ENCODE measurements at places on chromosomes 3 and 15.

- no peak for DNase-seq
These were observed 50.8 kb upstream of the CTNNB1 start for GRCh38 chr3:41148478-41148877.

DNA sequence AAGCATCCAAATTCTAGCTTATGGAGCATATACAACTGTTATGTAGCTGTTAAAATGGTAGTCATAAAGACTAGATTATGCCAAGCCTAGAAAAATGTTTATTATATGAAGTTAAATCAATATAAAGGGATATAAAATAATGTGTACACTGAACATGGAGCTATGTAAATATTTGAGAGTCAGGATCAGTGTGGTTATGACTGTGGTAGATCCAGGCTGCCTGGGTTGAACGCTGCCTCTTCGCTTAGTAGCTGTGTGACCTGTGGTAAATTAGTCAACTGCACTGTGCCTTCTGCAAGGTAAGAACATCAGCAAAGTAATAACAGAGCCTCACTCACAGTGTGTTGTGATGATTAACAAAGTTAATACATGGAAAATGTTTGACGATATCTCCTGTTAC, 212.2 kb downstream of the RBMS3 start:
- DNase-seq: no peak

DNA sequence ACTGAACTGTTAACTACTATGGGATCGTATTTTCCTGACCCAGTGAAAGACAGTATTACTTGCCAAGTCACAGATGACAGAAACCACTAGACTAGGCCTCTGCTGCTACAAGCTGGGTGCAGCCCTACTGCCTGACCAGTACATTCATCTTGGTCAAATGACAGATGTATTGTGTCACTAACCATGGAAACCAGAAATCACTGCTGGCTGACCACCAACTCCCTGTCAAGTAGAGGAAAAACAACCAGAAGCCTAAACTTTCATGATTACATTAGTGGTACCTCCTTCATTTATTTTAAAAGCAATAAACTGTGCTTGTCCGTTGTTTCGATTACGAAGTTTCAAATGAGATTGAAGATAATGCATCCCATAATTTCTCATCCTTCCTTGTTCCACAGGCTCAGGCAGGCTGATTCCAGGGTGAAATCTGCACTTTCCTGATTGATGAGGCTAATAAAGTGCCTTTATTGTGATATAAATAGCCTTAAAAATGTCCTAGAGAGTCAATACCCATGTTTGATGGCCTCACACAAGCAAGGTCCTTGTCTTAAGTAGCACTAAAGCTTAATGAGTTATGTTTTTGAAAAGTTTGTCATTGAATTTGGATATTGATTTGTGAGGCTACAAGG, 309.7 kb downstream of the LSAMP start:
- no peak for DNase-seq

- DNase-seq: peak; percentile 36
These were observed 88.6 kb upstream of the ZNF280D start for GRCh38 chr15:56821721-56822425.
